AG04450 (cell line): ENCODE measurements at places on chromosomes 5 and 9.

DNA sequence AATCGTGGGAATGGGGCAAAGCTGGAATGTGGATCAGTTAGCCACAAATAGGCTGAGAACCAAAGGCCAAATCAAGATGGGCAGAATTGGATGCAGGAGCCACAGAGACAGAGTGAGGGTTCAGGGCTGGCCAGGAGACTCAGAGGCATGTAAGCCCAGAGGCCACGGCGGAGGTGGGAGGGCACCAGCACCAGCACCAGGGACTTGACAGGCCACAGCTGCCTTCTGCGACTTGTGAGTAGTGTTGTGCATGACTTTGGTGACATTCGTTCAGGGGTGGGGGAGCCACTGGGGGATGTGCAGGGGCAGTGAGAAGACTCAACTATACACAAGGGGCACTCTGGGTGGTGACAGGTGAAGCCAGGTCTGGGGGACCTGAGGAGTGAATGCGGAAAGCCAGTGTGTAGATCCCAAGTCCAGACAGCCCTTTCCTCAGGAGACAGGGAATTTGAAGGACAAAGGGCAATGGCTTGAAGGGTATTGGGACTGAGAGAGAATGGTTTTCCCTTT lies 53.2 kb downstream of the TMOD1 start:
- no peak for DNase-seq

GRCh38 chr5:98774192-98775033 lies 950 bp downstream of the RGMB start:
- no peak for DNase-seq

GRCh38 chr9:120191141-120191540 lies 388.8 kb downstream of the CDK5RAP2 start:
- no peak for DNase-seq

GRCh38 chr9:133457233-133457632 lies 2.5 kb upstream of the CACFD1 start:
- no peak for DNase-seq

- DNase-seq: no peak
Measured at GRCh38 chr9:85452841-85453240, 288.9 kb downstream of the AGTPBP1 start.

DNA sequence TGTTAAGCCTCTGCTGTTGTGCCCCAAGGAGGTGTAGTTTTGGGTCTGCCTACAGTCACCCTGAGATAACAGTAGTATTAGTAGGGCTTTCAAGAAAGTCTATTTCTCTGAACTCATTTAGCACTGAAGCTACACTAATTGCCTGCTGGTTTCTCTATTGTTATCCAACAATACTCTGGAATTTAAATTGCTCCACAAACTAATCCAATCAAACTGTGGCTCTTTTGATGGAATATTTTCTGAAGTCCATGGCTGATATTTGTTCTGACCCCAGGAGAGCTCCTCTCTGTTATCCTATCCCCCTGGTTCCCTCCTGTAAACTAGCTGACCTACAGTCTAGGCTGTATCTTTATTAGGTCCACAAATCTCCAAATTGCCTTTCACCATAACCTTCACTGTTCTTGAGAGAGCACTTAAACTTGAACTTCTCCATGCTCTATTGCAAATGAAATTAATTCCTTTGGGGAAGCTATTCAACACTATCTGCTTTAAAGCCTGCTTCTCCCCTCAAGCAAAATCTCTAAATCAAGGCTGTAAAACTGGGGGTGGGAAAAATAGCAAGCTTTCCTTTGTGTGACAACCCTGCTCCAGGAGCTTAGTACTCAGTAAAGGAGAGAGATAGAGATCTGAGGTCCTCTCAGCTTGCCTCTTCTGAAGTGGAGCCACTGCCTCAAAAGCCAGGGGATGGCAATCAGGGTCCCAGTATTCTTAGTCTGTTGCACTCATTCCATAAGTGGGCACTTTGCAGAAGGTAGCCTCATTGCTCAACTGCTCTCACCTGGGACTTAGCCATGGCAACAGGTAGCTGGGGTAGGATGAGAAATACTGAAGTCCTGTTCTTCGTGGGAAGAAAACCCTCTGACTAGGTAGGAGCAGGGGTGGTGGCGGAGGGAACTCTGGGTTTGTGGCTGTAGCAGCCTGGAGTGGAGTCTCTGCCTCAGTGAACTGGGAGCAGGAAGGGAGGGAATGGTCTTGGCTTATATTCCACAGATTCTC lies 110.9 kb downstream of the MACIR start:
- DNase-seq: no peak

GRCh38 chr9:111825468-111826145 lies 30.9 kb upstream of the SHOC1 start:
- DNase-seq: no peak

- peak; percentile 57 for DNase-seq
Measured at GRCh38 chr5:122515709-122516431, 203.8 kb downstream of the SNCAIP start.

- no peak for DNase-seq
Measured at GRCh38 chr5:154505567-154505966, 27.5 kb upstream of the HAND1 start.
